ENCODE measurements at places on chromosomes 1 and 21. TPM values are rescaled to one million over a fixed set of nuclear protein-coding genes. Genes with fewer than 3 reads are reported as not detected.

DNA sequence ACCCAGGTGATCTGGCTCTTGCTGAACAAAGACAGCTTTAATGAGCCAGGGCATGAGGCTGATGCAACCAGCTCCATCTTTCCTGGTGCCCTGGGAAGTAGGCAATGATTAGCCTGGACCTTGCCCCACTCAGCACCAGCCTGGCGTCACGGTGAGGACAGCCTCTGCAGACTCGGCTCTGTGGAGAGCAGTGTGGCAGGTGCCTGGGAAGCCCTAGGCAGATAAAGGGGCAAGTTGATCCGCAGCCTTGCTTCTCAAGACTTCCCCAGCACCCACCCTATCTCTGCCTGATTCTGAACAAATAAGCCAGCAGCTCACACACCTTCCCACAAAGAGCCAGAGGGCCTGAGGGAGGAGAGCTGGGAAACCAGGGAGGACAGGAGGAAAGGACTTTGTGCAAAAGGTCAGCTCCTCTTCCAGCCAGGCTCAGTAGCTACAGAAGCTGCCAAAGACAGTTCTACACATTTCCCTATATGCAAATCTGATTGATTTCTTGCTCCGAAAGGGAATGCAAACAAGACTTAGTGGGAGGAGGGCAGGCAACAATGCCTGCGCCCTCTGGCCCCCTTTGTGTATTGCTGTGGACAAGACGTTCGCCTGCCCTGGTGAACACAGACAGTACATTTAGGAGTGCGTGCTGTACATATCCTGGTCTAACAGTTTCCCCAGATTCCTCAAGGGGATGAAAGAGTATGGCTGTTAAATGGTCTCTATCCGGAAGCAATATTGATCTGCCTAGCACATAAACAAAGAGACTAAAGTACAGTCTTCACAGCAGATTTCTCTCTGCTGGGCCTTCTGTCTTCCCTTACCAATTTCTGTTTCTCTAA lies 63.8 kb downstream of the BCAR3 start:
- no peak for DNase-seq

DNA sequence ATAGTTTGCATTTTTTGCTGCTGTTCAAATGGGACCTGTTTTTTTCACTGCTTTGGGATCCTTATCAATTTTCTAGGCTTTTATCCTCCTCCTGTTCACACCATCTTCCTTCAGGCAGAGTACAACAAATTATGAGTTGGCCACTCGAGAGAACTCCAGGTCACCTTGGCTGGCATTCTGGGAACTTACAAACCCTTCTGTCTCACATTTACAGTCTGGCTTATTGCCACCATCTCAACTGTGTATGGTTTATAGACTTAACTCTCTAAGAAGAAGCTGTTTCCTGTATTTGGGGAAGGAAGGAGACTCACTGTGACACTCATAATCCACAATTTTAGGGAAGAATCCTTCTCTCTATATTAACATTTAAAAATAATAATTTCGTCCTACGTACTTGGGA lies 5.4 kb upstream of the ZNF691 start:
- no peak for DNase-seq

DNA sequence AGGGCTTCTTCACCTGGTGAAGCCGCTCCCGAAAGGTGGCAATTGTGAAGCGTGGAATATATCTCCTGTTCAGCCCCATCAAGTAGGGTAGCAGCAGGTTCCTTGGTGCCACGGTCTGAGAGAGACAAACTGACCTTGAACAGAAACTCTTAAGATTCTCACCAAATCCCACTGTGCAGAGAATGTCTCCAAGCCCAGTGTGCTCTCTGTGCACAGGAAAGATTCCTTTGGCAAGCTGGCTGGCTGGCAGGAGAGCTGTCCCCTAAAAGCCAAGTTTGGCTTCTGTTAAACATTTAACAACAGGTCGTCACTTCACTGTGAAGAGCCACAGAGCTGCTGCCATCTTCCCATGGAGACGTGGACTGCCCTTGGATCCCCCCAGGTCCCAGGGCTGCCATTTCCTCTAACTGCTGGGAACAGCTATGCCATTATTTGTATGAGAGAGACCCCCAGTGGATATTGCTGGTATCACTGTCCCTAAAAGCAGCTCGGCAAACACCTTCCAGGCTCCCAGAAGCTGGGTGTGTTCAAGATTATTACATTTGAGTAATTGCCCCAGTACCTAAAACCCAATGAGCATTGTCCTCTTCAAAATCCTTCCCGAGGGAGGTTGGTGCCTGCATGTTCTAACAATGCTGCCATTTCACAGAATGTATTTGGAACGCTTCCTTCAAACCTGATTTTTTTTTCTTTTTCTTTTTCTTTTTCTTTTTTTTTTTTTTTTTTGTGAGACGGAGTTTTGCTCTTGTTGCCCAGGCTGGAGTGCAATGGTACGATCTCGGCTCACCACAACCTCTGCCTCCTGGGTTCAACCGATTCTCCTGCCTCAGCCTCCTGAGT lies 71.8 kb downstream of the CD58 start:
- peak; percentile 71 for DNase-seq

DNA sequence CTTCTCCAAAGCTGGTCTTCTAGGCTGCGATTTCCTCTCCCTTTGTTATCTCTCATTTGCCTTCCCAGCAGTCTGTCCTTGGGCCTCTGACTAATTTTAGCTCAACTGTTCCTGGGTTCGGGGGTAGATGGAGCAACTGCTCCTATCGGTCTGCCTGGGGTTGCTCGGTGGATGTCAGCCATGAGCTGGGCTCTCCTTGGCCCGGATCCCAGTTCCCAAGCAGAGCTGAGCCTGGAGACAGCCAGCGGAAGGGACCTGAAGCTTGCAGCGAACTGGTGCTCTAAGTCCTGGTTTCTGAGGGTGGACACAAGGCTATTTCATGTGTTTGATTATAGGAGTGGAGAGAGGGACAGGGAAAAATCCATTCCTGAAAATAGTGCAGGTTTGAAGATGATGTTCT lies 423.0 kb downstream of the RPS6KC1 start:
- peak; percentile 81 for DNase-seq

DNA sequence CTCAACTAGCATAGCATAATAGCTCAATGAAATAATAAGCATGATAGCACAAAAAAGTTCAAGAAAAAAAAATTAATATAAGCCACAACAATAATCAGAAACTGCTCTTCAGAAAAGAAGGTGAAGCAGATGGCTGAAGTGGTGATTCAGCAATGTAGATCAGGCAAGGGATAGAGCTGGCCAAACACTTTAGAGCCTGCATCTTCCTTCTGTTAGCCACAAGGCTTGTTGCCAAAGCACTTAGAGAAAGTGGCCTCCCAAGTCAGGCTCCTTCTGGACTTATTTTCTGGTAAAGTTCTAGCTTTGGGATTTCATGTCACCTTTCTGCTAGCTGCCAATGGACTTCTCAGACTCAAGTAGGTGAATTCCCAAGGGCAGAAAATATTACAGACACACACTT lies 60.3 kb upstream of the C1orf87 start:
- DNase-seq = no peak

DNA sequence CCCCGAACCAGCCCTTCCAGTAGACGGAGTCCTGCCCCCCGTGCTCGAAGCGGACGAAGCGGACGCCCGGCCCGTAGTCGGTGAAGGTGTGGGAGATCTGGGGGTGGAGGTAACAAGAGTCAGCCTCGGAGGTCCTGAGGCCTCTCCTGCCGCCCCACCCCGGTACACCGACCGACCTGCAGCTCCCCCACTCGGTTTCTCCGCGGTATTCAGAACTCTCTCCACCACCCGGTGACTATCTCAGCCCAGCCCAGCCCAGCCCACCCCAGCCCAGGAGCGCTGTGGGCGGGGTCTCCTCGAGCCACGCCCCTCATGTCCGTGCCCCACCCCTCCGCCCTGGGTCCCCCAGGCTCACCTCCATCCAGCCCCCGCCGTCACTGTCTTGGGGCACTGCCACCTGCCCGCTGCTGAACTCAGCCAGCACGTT lies 5.5 kb downstream of the FBXO2 start:
- DNase-seq = no peak

DNA sequence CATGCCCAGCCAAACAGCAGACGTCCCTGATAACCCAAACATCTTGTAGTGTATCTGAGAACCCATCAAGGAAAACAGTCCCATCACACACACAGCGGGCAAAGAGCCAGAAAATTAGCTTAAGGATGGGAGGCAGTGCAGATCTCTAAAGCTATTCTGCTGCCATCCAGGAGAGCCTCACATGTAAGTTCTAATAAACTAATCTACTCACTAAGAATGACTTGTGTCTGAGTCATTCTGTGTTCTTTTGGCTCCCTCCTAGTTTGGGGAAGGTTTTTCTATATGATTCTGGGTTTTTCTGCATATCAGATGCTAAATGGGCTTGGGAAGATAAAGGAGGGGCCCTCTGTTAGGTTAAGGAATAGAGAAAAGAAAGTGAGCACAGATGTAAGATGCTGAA lies 162.8 kb downstream of the HUNK start:
- no peak for DNase-seq

- DNase-seq = no peak
Observed at GRCh38 chr1:83098791-83099190, 900.1 kb downstream of the TTLL7 start.

- DNase-seq = no peak
Observed at GRCh38 chr1:152783095-152783494, 3.0 kb upstream of the LCE1E start.

DNA sequence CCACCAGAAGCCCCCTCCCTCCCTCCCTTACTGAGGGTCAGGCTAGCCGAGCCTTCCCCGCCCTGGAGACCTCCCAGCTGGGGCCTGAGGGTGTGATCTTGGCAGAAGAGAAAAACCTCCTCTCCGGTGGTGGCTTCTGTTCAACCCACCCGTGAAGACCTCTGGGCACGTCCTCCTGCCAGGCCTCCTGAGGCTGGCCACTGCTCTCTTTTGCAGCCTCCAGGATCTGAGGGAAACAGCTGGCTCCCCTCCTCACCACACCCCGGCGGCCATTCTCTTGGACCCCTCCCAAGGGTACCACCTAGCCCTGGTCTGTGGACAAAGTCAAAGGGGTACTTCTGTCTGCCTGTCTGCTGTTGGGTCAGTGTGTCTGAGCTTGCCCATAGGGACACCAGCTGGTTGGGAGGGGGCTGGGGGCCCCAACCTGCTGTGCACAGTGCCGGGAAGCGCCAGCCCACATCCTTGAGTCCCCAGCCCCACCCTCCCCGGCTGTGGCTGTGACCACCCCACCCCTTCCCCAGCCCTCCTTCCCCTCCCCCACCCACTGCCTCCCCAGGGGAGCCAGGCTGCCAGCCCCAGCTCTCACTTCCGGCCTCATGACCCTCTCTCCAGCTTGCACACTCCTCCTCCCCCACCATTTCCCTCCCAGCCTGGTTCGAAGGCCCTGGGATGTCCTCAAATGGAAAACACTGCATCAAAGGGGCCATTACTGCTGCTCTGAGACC lies 48.1 kb downstream of the AHDC1 start:
- DNase-seq = peak; percentile 74

DNA sequence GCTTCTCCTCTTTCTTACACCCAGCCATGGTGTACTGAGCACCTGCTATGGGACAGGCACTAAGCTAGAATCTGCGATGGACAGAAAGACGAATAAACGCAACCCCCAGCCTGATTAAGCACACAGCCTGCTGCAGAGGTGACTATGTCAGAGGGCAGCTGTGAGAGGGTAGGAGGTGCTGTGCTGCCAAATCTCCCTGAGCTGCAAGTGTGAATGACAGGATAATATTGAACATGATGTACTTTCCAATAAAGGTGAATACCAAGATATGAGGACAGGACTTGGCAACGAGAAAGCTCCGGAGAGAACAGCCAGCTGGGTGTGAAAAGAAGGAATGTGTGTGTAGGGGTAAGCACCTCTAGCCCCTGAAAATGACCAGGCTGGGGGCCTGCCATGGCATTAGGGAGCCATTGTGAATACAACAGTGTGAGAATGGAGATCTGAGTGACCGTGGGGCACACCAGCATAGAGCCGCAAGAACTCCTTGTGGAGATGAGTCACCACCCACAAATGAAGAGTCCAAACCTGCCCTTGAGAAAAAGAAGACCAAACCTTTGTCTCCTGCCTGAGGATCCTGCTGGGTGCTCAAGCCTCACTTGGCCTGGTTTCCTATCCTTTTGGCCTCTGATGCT lies 83.0 kb upstream of the ATF3 start:
- DNase-seq = no peak

DNA sequence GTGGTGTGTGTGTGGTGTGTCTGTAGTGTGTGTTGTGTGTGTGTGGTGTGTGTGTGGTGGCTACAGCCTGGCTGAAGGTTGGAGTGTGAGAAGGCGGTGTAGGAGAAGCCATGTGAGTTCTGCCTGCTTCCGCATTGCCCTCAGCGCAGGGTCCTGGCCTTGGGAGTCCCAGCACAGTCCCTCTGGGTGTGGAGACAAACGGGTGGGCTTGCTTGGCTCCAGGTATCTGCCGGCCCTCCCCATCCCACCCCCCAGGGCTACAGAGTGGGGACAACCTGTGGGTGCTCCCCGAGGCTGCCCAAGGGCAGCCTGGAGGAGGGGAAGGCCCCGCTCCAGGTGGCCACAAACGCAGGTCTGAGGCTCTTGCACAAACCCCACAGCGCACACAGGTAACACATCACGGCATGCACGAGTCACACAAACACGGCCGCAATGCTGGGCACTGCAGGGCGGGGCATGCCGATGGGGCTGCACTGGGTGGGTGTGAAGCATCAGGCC lies 31.7 kb upstream of the ADARB1 start:
- DNase-seq = no peak

DNA sequence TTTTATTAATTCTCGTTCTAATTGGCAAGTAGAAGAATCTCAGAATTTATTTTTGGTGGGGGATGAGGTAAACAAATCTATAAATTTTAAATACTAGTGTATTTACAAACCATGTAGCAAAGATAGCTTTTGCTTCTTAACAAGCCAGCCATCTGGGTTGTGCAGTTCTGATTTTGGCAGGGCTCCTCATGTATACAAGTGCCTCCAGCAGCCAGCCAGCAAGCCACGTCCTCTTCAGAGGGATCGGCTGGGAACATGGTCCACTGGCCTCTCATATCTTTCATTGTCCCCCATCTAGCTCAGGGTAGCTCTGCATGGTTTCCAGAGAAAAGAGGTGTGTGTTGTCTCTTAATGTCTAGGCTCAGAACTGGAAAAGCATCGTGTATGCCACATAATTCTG lies 659.1 kb downstream of the MRPL39 start:
- DNase-seq = no peak

Gene DNASE2B
- not detected for total RNA-seq

Gene FABP3
- 2,695 TPM for total RNA-seq

Gene SLC44A3
- 5.2 TPM for total RNA-seq

Gene FCRL6
- total RNA-seq = not detected

Measured in right cardiac atrium (tissue), 5 donors.